Stimulated activated naive CD4-positive, alpha-beta T cell treated with Interleukin-2 at 50 U/mL for 16 hours (primary cell): ENCODE measurements at places on chromosomes 13 and 19.

DNA sequence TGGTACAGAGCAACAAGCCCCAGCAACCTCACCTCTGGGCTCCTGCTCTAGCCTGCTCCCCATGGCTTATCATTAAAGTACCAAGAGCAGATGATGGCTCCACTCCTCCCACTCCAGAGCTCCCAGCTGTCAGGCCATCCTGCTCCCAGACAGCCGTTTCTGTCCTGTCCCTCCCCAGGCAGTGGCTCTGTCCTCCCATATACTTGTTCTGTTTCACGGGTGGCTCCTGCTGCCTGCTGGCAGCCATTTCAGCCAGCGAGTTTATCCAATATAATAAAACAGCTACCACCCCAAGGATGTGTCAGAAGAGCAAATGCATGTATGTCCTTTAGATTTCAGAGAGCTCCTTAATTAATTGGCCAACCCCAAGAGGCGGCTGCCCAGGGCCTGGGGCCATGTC is 79.4 kb upstream of the VSTM2B start:
- no peak for DNase-seq

DNA sequence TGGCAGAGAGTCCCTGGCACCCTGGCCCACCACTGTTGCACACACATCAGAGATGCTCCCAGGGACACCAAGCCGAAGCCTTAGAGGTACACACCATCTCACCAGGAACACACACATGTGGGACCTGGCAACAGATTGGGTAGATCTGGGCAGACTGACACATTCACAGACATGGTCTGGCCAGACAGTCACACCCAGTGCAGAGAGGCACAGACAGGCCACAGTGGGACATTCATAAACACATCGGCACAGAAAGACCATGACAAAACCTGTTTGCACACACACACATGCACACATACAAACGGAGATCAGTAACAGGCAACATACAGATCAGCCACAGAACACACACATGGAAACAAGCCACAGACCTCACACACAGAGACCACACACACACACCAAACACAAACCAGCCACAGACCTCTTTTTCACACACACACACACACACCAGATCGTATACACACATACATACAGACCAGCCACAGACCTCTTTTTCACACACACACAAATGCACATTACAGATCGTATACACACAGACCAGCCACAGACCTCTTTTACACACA is 6.3 kb upstream of the JUNB start:
- DNase-seq: no peak

GRCh38 chr13:75864718-75865117 is 228.6 kb downstream of the LMO7 start:
- DNase-seq: no peak

- no peak for DNase-seq
Measured at GRCh38 chr13:35832551-35832950, 298.6 kb downstream of the DCLK1 start.

- no peak for DNase-seq
Measured at GRCh38 chr19:15225760-15226159, 6.5 kb downstream of the EPHX3 start.

DNA sequence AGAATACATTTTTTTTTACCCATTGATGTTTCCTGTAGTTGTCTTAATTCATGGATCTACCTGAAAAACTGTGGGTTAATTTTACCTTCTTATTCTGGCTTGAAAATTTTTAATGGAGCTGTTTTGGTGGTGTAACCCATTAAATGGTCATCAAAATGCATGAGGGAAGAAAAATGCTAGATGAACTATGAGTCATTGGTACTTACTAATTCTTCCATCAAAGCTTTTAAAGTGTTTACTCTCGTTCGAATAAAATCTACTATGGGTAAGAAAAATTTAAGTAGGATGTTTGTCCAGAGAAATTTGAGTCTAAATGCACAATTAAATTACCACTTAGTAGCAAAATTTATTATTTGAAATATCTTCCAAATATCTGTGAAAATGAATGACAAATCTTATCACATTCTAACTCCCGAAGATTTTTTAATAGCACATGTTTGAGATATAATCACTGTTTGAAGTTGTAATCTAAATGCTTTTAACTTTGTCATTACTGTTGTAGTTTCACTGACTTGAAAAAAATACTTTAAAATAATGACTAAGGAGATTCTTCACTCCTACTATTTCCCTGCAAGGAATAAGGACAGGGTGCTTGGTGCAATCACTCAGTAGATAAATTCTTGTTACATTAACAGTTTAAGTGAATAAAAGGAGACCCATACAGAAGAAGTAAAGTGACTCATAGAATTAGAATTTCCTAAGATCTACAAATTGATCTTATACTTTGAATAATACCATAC is 437.7 kb downstream of the IRS2 start:
- DNase-seq: no peak

- DNase-seq: no peak
Measured at GRCh38 chr13:98475522-98475921, 101.4 kb downstream of the STK24 start.

GRCh38 chr13:77720988-77721387 is 23.5 kb downstream of the SLAIN1 start:
- no peak for DNase-seq

DNA sequence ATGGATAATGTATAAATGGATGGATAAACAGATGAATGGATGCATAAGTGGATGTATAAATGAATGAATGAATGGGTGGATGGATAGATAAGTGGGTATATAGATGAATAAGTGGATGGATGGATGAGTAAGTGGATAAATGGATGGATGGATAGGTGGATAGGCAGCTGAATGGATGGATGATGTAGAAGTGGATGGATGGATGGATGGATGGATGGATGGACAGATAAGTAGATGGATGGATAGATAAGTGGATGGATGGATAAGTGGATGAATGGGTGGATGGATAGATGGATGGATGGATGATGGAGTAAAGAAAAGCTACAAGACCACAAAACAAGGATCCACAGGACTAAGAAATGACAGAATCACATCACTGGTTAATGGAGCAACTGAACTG is 9.0 kb upstream of the COMP start:
- no peak for DNase-seq

DNA sequence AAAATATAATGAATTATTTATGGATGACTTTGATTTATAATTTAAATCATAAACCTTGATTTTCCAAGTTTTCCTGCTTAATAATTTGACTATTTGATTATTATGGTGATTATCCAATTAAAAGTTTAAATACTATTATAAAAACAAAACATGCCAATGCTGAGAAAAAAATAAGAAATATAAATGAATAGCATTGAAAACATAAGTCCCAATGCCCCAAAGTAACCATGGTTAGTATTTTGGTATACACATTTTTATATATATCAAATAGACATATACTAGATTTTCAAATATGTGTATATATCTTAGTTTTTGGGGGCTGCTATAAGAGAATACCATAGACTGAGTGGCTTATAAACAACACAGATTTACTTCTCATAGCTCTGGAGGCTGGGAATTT is 108.3 kb downstream of the GPC5 start:
- DNase-seq: no peak

GRCh38 chr13:99270518-99270917 is 12.3 kb upstream of the GPR18 start:
- DNase-seq: no peak

DNA sequence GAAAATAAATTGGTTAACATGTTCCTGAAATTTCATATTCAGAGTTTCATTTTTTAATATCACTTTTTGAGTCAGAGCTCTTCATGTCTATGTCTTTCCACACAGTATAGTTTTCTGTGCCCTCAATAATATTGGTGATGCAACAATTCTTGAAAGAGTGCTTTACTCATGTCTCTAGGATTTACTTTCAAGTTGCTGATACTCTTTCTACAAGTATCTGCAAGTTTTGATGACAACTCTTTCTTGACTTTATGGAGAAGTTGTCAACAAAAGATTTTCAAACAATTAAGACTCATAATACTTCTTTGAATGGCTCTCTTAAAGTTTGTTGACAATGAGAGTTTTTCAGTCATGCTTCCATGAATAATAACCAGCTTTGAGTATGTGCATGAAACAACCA is 561.7 kb downstream of the DIAPH3 start:
- no peak for DNase-seq

- no peak for DNase-seq
Measured at GRCh38 chr13:97648171-97648880, 214.4 kb downstream of the RAP2A start.

DNA sequence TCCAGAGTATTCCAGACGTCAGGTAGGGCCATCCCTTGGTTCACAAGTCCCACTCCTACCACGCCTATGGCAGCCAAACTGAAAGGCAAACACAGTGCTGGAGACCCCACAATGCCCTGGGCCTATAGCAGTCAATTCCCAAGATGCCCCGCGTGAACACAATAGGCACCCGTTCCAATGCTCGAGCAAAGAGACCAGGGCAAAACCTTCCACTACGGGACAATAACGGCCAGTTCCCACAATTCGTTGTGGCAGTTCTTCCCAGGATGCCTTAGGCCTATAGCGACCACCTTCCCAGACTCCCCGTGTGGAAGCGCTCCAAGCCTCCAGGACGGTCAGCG is 538 bp downstream of the ZNF428 start:
- DNase-seq: peak; percentile 36
